Stimulated activated CD8-positive, alpha-beta memory T cell treated with anti-CD3 and anti-CD28 coated beads, Interleukin-4, amount 100 ng/mL, for 24 hours (primary cell): ENCODE measurements at places on chromosomes 7 and 10.

DNA sequence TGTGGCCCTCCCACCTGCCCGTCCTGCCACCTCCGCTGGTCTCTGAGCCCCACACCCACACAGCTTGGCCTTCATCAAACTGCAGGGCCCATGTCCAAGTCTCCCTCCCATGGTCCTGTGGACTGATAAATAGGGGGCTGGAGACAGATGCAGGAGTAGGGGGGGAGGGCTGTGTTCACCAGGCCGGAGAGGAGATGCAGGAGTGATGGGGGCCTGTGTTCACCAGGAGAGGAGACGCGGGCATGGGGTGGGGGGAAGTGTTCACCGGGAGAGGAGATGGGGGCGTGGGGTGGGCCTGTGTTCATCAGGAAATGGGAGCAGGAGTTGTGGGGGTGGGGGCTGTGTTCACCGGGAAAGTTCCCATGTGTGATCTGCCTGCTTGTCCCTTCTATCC, 37.0 kb downstream of the JAKMIP3 start:
- DNase-seq, result no peak

- DNase-seq, result no peak
Measured at GRCh38 chr7:157845203-157845835, 508.5 kb downstream of the DNAJB6 start.

GRCh38 chr7:136009488-136010079, 32.4 kb upstream of the MTPN start:
- no peak for DNase-seq

DNA sequence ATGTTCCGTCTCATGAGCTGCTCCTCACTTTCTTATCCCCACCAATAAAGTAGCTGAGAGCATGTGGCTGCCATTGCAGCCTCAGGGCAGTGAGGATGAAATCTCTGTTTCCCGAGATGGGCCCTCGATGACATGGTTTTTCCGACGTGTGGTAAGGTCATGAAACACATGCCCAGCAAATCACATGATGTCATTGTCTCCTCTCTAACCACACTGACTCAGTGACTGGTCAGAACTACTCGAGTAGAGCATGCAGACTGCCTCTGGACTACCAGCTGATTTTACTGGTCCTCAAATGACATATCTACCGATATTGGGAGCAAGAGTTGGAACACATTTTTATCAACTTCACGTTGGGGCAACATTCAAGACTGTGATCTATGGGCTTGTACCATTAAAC, 786.1 kb downstream of the CNTNAP2 start:
- DNase-seq, result no peak

- no peak for DNase-seq
Measured at GRCh38 chr7:111753968-111754367, 191.7 kb upstream of the IMMP2L start.

DNA sequence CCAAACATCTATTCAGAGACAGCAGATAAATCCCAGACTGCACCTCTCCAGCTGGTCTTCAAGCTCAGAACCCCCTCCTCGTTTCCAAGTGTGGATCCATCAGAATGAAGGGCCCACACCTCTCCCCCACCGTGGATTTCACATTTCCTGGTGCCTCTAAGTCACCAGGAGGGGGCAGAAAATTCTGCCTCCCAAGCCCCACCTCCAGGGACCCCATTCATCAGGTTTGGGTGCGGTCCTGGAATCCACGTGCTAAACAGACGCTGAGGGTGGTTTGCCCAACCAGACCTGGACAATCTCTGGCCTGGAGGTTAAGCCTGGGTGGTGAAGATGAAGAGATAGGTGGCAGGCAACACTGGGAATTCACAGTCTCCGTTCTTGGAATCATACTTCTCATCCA, 92.4 kb downstream of the WDR11 start:
- no peak for DNase-seq

DNA sequence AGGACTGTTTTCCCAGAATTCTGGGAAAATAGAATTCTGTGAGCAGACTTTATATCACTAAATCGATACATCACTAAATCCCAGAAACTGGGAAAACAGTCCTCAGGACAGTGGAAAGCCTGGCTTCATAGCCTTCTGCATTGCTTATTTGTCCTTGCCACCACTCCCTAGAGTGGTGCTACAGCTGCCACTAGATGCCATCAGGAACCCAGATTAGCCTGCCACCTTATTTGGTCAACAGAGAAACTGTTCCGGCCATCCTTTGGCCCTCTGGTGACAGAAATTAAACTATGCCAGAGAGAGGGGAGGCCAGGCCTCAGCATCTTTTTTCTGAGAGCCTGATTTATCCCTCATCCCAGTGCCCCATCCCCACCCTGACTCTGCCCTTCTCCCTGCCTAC, 19.6 kb upstream of the NFKB2 start:
- DNase-seq, result no peak

DNA sequence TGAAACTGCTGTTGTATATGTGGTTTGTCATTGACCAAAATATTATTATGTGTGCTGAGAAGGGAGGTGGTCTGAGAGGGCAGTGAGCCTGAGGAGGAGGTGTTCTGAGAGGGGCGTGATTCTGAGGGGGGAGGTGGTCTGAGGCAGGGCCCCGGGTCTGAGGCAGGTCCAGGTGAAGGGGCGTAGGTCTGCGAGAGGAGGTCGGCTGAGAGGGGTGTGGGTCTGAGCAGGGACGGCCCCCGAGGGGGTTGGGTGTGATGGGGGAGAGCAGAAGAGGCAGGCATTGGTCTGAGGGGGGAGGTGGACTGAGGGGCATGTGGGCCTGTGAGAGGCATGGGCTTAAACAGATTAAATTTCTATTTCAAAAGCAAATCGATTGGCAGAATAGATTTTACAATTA, 32.4 kb downstream of the AKR1C4 start:
- DNase-seq, result no peak

- DNase-seq, result no peak
Measured at GRCh38 chr7:131899271-131900030, 343.0 kb upstream of the PODXL start.

GRCh38 chr10:47063858-47064257, 152.6 kb downstream of the PTPN20 start:
- no peak for DNase-seq

DNA sequence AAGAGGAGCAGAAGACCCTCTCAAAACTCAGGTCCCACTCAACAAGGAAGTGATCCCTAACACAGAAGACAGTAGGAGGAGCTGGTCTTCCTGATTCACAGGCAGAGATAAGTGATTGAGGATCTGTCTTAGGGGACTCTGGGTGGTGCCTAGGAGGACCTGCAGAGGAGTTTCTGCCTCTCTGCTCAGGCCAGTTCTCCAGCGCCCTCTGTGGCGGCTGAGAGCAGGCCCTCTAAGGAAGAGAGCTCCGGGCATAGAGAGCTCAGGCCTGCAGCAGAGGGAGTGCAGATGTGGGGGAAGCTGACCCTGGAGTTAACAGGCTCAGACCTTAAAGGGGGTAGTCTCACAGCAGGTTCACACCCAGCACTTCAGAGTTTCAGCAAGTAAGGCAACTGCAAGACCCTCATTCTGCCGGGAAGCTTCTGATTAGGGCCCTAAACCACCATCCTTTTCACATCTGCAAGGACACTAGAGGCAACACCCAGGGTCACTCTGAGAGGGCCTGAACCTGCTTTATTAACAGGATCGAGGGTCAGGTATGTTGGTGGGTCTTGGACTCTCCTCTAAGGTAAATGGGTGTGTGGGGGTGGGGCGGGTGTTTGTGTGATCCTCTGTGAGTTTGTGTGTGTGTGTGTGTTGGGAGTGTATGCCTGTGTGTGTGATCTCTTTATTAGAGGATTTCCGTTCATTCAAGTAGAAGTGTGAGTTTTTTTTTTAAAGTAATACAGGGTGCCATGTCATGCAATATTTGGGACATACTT, 57.6 kb upstream of the TARP start:
- DNase-seq, result no peak

DNA sequence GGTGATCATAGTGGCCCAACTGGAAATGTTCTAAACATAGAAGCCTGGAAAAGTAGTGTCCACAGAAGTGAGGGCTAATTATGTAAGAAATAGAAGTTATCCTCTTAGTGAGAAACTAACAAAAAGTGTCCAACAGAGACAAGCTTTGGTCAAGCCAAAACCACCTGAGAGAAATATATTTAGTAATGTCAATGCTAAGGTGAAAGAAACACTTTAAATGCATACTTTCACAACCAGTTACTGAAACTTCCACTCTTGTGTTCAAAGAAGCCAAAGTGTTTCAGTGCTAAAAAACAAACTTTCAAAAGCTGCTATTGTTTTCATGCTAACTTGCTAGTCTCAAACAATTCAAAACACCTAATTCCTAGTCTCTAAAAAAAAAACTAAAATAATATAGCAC, 18.1 kb downstream of the RAB11FIP2 start:
- no peak for DNase-seq

DNA sequence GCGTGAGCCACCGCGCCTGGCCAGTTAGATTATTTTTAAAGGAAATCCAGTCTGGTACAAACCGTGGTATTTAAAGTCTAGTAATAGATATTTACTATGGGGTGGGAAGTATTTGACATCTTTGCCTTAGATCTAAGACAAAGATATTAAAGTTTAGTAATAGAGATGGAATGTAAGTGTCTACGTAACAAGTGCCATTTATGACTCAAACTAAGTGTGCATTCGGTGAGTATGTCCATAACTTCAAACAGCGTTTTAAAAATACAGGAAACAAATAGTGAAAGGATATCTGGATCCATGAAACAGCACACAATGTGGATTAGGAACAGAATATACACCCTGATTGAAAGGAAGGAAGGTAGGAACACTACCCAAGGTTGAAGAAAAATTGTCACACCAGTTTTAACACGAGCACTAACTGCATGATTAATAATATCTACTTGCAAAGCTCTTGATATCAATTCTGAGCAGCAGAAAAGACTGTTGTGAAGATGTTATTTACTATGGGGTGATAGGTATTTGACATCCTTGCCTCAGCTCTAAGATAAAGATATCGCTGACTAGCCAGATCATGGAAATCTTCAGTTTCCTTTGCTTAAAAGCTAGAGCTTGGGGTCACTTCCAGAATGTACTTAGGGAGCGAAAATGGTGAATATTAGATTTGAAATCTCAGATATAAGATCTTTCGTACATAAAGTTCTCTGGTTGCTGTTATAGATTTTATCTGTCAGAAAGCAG, 48.7 kb downstream of the EPC1 start:
- no peak for DNase-seq

DNA sequence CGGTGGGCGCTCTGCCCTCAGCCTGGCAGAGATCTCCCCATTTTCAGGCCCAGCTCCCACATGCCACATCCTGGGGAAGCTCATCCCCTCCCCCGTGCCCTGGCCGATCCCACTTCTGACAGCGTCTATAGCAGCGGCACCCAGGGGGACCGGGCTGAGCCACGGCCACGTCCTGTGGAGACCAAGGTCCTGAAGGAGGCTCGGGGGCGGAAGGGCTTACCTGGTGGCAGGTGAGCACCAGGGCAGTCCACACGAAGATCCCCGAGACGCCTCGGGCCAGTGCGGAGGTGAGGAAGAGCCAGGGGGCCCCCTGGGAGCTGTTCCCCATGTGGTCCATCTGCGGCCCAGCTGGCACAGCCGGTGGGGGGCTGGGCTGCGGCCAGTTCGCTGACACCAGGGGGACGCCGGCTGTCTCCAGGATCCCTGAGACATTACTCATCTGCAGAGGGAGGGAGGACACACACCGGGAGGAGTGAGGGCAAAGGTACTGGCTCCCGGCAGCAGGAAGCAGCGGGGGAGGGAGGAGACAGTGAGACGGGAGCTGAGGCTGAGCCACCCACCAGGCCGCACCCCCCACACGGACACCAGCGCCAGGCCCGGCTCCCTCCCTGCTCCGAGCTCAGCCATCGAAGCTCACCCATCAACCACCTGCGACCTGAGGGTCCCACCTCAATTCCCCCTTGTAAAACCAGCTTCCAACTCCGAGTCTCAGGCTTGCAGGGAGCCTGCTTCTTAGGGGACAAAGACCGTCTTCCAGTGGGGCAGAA, 776 bp downstream of the TMEM184A start:
- DNase-seq, result no peak

DNA sequence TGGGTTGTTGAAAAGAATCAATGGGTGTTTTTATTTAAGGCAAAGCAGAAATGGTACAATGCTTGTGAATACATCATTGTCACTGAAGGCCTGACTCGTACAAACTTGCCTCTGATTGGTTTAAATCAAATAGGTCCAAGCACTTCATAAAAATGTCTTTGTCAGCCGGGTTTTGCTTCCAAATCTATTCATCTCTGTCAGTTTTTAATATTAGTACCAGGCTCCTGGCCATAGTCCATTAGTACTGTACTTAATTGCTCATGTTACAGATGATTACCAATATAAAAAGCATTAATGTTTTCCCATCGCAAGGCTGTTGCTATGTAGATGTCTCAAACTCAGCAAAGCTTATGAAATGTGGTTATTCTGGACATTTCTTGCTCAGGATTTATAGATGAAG, 171.9 kb downstream of the ARID5B start:
- no peak for DNase-seq

- DNase-seq, result no peak
Measured at GRCh38 chr7:6385909-6386560, 61.7 kb downstream of the DAGLB start.

DNA sequence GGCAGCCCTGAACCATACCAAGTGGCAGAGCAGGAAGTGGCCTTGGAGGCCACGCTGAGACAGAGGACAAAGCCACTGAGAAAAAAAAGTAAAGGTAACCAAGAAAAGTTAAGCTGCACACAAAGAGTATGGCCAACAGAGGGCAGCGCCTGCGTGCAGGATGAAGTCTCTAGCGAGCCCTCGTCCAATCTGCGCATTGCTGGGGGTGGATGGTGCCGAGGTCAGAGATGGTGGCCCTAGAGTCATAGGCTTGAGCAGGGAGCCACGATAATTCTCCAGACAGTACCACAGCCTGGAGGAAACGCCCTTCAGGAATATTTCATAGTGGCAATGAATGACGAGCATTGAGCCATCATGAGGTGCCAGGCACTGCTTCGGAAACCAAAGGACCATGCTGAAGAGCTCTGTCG, 9.7 kb downstream of the ATP6V0E2 start:
- DNase-seq, result no peak

DNA sequence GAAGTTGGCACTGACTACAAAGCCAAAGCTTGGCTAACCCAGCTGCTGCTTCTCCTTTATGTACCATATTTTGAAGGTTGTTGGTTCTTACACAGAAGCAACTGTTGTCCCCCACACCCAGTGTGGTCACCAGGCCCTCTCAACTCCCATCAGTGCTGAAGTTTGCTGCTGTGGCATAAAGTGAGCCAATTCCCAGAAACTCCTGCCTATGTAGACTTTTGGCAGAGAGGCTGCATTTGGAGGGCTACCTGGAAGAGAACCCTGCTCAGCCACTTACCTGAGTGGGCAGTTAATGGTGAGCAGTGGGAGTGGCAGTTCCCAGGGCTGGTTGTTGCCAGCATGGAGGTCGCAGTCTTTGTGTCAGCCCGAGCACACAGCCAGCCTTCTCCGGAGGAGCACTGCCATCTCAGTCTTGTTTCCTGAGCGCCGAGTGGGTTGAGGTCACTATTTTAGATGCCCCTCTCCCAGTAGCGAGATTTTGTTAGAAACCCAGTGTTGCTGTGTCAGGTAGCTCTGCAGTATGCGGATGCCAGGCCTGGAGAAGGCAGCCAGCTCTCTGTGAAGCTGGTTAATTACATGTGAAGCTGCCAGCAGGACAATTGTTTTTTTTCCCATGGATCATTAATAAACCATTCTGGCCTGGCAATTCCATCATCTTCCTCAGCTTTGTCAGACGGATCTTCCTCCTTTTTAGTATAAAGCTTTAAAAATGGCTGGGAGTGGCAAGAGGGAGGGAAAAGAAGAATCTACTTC, 24.5 kb downstream of the LRRC4 start:
- no peak for DNase-seq

- DNase-seq, result no peak
Measured at GRCh38 chr10:75431180-75432111, at the start of gene LRMDA. Gene LRMDA, plus strand, starts transcription at chr10:75431624.
